ENCODE measurements at places on chromosomes 16 and 17. TPM values are rescaled to one million over a fixed set of nuclear protein-coding genes. Genes with fewer than 3 reads are reported as not detected.

Gene TMEM92
- 2.8 TPM for total RNA-seq

Gene NDUFB10
- total RNA-seq = 110 TPM

Gene TMEM235
- total RNA-seq = not detected

Gene SEC14L5
- 0.65 TPM for total RNA-seq

Gene MED9
- 8.4 TPM for total RNA-seq

Gene SPN
- total RNA-seq = 31.2 TPM

Gene LHX1
- not detected for total RNA-seq

Gene ABCA6
- 158 TPM for total RNA-seq
